ENCODE measurements at places on chromosomes 3 and 15.

DNA sequence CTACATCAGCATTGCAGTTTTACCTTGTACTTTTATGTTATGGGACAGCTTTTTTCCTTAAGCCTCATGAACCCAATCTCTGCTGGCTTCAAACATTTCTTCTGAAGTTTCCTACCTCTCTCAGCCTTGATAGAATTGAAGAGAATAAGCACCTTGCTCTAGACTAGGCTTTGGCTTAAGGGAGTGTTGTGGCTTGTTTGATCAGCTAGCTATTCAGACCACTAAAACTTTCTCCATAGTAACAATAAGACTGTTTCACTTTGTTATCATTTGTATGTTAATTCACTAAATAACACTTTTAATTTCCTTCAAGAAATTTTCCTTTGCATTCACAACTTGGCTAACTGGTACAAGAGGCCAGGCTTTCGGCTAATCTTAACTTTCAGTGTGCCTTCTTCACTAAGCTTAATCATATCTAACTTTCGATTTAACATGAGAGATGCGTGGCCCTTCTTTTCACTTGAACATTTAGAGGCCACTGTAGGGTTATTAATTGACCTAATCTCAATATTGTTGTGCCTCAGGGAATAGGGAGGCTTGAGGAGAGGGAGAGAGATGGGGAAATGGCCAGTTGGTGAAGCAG is 8.1 kb upstream of the TIGIT start:
- no peaks in the 10 kb centered on the region for H3K27me3 ChIP-seq
- peak overlapping the region; percentile 75 for H3K4me3 ChIP-seq
- H3K36me3 ChIP-seq: peaks cover 3% of the 10 kb centered on the region
- H3K27ac ChIP-seq: peak overlapping the region; percentile 99
- no peak for DNase-seq

GRCh38 chr3:171377859-171378258 is 82.3 kb downstream of the TNIK start:
- no peaks in the 10 kb centered on the region for H3K36me3 ChIP-seq
- no peak for DNase-seq
- no peak overlapping the region for H3K4me3 ChIP-seq

GRCh38 chr3:71917545-71917944 is 132.6 kb upstream of the PROK2 start:
- no peak overlapping the region for H3K4me3 ChIP-seq
- no peak for DNase-seq
- H3K27me3 ChIP-seq: peaks cover 13% of the 10 kb centered on the region
- H3K27ac ChIP-seq: peak overlapping the region; percentile 39

GRCh38 chr15:48318131-48318530 is 13.1 kb upstream of the DUT start:
- no peak for DNase-seq
- no peak overlapping the region for H3K4me3 ChIP-seq
- peaks cover 3% of the 10 kb centered on the region for H3K36me3 ChIP-seq
- H3K27ac ChIP-seq: no peak overlapping the region
- no peaks in the 10 kb centered on the region for H3K4me1 ChIP-seq

- no peak overlapping the region for H3K27ac ChIP-seq
- no peak for DNase-seq
- no peaks in the 10 kb centered on the region for H3K4me1 ChIP-seq
- no peak overlapping the region for H3K4me3 ChIP-seq
Measured at GRCh38 chr3:169581633-169582032, 81.9 kb downstream of the MECOM start.
